Right atrium auricular region (tissue), 2 donors: ENCODE measurements at places on chromosomes 1 and 21. TPM values are rescaled to one million over a fixed set of nuclear protein-coding genes. Genes with fewer than 3 reads are reported as not detected.

The NUP210L gene
- total RNA-seq: 0.28 TPM

DNA sequence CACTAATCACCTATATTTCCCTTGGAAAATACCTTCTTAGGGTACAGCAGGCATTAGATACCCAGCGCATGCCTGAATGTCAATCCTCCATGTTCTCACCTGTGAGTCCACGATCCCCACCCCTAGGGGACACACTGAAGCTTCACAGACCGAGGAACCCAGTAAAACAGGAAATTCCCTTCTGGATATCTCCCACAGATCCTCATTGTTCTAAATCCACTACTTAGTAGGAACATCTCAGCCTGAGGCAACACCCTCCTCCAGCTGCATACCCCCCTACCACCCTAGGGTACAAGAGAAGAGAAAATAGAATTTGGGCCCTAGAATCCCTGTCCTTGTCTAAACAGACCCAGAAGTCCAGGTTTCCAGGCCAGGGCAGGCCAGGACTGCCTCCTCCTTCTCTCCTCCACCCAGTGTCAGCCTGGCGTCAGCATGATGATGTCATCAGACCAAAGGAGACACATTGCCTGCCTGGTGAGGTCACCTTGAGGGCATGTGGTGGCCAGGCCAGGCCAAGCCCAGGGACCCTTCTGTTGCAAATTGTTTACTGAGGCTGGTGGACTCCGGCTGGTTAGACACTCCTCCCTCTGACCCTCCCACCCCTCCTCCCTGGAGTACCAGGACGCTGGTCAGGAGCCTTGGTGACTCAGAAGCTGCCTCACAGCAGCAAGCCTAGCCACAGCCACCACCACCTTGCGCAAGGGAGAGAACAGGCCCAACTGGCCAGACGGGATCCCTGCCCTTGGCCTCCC lies 6.2 kb downstream of the NECTIN4 start:
- peak; percentile 95 for DNase-seq

- DNase-seq: peak; percentile 83
Observed at GRCh38 chr1:165592945-165593823, 37.9 kb upstream of the MGST3 start.

- DNase-seq: peak; percentile 71
Observed at GRCh38 chr1:39268112-39268581, 63.7 kb downstream of the MACF1 start.

The AIRE gene
- total RNA-seq: not detected

DNA sequence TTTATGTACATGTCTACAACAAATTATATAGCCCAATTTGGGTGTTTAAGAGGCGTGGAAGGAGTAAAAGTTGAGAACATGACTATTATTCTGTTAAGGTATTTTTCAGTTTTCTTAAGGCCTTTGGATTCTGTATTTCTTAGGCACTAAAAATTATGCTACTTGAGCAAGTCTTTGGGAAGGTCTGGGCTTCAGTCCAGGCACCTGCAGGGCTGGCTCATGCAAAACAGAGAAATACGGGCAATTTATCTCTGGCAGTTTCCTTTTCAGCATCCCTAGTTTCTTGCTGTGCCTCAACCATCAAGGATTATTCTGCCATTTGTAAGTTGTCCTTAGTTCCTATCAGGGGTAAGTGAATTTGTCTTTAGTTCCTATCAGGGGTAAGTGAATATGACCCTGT lies 358.8 kb upstream of the B3GALT2 start:
- DNase-seq: no peak

The HSD3B2 gene
- not detected for total RNA-seq

GRCh38 chr1:176178316-176178715 lies 28.8 kb downstream of the COP1 start:
- no peak for DNase-seq

DNA sequence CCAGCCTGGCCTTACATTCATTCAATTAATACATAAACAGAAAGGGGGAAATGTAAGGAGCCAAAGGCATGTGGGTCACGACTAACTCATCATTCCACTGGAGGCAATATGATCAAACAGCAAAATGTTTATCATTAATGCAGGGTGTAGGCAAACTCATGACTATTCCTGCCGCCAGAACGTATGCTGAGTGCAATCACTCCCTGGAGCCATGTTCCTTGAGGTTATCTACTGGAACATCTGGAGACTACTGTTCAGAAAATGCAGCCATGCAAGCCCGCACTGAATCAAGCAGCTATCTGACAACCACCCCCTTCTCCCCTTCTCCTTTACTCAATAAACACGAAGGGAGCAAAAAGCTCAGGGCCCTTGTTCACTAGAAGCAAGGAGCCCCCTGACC lies 267.6 kb downstream of the COL11A1 start:
- DNase-seq: no peak

The EXTL1 gene
- total RNA-seq: 1.4 TPM

DNA sequence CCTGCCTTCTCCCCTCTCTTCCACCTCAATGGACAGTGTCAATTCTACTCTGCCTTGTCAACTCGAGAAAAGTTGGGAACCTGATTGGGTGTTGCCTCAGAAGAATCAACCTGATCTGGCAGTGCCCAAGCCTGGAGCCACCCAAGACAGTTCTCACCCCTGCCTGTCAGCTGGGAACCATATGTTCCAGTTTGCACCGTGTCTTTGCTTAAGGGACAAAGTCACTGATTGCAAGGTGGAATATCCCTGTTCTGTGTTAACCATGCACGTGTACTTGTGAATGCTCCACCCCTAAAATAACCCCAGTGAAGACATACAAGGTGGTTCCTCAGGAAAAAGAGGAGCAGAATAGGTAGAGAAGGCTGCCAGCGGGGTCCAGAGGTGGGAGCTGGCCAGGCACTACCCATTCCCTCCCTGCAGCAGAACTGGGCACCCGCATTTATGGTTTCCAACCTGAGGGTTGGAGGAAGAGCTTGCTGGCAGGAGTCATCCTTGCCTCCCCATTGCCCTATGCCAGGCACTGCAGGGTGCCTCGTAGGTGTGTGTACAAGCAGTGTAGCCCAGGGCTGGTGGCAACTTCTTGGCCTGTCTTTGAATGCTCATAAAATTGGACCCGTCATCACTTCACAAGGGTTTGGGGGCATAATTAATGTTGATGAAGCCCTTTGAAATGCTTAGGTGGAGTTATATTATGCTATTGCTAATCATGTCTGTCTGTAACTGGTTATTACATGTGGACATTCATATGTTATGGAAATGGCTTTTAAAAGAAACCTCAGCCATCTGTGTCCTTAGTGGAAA lies 11.3 kb downstream of the NIPAL3 start:
- DNase-seq: no peak
